ENCODE measurements at places on chromosomes 13 and 19. TPM values are rescaled to one million over a fixed set of nuclear protein-coding genes. Genes with fewer than 3 reads are reported as not detected.

RAB3A gene
- 12.3 TPM for total RNA-seq

IZUMO4 gene
- not detected for total RNA-seq

CEACAM1 gene
- not detected for total RNA-seq

RGS9BP gene
- total RNA-seq = not detected

CEACAM7 gene
- not detected for total RNA-seq

MKNK2 gene
- total RNA-seq = 228 TPM

- H3K27ac ChIP-seq = no peak overlapping the region
- no peaks in the 10 kb centered on the region for H3K27me3 ChIP-seq
- no peak for DNase-seq
- no peak overlapping the region for H3K4me3 ChIP-seq
- no peaks in the 10 kb centered on the region for H3K4me1 ChIP-seq
These were observed 92.2 kb downstream of the TSHZ3 start for GRCh38 chr19:31257025-31257424.

- H3K4me1 ChIP-seq = no peaks in the 10 kb centered on the region
- no peaks in the 10 kb centered on the region for H3K27me3 ChIP-seq
- no peak for DNase-seq
- H3K27ac ChIP-seq = no peak overlapping the region
- no peak overlapping the region for H3K4me3 ChIP-seq
These were observed 9.2 kb downstream of the CUL4A start for GRCh38 chr13:113218586-113218985.

DNA sequence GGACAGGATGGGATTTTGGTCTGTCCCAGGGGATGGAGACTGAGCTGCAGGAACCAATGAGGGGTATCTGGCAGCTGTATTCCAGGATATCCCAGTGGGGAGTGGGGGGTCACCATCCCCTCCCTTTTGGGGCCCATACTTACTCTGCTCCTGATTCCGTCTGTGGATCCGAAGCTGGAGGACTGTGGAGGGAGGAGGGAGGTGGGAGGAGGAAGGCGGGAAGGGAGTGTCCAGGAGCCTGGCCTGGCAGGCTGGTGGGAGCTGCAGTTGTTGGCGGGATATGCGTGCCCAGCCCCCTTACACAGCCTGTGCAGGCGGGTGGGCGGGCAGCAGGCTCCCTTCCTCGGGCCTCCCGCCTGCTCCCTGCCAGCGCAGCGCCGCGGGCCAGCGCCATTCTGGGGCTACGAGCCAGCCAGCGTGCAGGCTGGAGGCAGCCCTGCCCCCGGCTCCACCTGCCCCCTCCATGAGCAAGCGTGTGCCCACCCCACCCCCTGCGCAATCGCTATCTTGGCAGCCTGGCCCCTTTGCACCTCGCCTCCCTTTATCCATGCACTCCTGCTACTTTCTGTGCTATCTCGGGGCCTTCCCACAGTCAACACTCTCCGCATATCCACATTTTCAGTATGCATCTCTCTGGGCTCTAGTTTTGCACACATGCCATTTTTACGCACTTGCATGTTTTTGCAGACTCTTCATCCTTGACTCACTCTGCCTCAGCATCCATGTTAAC is 2.8 kb downstream of the MAMSTR start:
- no peaks in the 10 kb centered on the region for H3K27me3 ChIP-seq
- H3K36me3 ChIP-seq = no peaks in the 10 kb centered on the region
- peaks cover 15% of the 10 kb centered on the region for H3K4me1 ChIP-seq
- H3K4me3 ChIP-seq = peak overlapping the region; percentile 8

DNA sequence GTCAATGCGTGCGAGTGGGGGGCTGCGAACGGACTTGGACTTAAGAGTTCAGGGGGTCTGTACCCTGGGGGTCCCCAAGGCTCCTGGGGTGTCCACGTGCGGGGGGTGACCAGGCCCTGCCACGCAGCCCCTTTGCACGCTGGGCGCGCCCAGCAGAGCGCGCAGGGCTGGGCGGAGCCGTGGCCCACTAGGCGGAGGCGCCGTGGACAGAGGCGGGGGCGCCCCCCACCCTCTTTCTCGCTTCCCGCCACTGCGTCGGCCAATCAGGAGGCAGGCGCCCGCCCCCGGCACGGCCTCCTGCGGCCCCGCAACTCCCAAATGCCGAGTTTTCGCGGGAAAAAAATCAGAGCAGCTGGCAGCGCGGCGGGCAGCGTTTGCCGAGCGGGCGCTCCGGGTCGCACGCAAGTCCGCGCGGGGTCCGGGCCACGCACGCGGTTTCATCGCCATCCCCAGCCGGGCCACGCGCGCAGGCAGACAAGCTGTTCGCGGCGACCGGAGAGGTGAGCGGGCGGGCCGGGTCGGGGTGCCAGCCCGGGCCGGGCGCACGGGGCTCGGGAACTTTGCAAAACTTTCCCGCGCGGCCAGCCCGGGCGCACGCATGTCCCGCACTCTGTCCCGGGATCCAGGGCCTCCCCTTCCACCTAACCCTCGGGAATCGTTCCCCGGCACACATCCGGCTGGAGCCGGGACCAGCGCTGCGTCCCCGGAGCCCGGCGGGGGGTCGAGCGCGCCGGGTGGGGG is at the start of gene UHRF1:
UHRF1 (plus strand) TSS at position 346 of the 741 bp plus-strand sequence. CDS start 1,385 bp downstream, outside the sequence.
- no peak for DNase-seq
- peaks cover 18% of the 10 kb centered on the region for H3K4me1 ChIP-seq
- no peaks in the 10 kb centered on the region for H3K36me3 ChIP-seq
